ENCODE measurements at places on chromosomes 1 and 21.

DNA sequence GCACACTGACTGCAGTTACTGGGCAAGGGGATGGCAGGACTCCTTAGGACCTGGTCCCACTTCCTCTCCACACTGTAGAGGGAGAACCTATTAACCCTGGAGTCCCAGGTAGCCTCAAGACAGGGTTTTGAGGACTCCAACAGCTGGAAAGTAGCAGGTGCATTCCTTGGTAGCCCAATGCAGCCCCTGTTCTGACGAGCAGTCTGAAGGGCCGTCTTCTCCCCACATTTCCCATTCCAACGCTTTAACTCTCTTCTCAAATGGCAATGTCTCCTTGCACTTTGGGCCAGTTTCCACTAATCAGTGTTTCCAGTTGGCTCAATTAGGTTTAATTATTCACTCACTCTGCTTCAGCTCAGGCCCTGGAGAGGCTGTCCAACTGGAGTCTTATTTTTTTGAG lies 8.8 kb upstream of the INPP5B start:
- no peak for DNase-seq

DNA sequence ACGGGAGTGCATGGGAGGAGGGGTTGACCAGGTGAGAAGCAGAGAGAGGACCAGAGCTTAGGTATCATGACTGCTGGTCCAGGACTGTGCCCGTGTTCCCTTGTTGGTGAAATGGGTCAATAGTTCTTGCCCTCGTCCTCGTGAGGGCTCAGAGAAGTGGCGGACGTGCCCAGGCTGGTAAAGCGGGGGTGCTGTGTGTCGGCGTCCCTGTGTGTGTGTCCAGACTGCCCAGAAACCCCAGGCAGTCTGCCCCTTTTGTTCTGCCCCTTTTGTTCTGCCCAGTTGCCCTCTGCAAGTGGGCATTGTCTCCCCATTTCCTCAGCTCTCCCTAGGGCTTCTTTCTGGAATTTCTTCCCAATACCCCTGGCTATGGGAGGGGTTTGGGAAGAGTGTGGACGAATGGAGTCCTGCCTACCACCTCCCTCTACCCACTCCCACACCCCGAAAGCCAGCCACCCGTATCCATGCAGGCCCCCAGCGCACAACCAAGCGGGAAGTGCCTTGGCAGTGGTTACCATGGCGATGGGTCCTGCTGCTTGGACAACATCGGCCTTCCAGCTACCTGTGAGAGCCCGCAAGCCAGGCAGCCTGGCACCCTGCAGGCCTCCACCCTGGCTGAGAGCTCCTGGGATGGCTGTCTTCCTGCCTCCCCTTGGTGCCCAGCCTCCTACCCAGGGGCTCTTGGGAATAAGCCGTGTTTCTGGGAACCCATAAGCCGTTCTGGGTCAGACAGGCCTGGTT lies 34.7 kb downstream of the ACOT11 start:
- no peak for DNase-seq

DNA sequence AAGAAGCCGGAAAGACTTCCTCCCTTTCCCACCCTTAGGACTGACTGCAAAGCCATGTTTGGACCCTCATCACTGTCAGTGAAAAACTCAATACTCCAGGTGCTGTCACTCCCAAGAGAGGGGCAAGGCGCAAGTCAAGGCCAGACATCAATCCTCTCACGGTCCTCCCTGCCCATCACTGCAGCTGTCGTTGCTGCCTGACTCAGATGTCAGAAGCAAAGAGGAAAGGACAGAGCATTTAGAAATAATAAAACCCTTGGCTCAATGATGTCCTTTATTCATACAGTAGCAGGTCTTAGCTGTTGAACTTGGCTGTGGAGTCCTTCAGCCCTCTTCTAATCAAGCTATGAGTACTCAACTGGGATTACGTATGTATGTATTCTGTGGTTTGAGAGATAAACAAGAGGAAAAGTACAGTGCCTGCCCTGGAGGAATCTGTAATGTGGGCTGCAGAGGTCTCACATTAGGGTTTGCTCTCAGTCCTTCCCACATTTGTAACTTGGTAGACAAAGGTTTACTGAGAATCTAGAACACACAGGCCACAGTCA lies 13.5 kb downstream of the SUSD4 start:
- DNase-seq = no peak

GRCh38 chr1:32400876-32401631 lies 6.8 kb upstream of the BSDC1 start:
- peak; percentile 23 for DNase-seq

DNA sequence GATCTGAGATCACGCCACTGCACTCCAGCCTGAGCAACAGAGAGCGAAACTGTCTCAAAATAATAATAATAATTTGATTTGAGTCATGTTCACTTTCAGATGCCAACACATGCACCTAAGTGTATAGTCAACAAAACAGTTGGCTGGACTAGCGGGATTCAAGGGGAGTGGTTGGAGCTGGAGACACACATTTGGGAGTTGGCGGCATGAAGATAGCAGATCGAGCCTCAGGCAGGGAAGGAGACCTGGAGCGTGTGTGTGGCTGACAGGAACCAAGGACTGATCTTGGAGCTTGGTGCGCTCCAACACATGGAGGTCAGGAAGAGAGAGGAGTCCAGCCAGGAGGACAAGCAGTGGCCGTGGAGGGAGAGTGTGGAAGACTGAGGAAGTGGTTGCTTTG lies 14.6 kb upstream of the PGD start:
- no peak for DNase-seq

- DNase-seq = no peak
Measured at GRCh38 chr1:67434491-67434890, 4.3 kb upstream of the SERBP1 start.

GRCh38 chr21:43361493-43362296 lies 65.2 kb downstream of the SIK1 start:
- DNase-seq = no peak

GRCh38 chr1:152182944-152183361 lies 23.9 kb upstream of the RPTN start:
- no peak for DNase-seq

- DNase-seq = no peak
Measured at GRCh38 chr1:238892612-238893011, 493.8 kb upstream of the CHRM3 start.

DNA sequence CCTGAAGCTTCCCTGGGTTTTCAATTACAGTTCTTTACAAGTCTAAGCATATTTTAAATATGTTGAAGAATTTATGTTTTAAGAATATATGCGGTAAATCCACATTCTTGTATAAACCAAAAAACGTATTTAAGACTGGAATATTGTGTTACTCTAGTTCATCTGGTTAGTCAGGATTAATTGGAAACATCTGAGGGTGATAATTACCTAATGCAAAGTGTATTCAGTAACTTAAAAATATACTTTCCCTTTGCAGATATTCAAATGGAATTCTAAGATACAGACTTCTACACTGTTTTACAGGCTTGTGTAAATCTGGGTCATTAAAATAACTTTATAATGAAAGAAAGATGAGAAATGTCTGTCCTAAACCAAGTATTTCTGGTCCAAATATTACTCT lies 302.0 kb downstream of the VAV3 start:
- no peak for DNase-seq

- DNase-seq = no peak
Measured at GRCh38 chr21:45470773-45471524, 66.0 kb downstream of the COL18A1 start.

GRCh38 chr1:150320667-150320978 lies 710 bp upstream of the PRPF3 start:
- no peak for DNase-seq

DNA sequence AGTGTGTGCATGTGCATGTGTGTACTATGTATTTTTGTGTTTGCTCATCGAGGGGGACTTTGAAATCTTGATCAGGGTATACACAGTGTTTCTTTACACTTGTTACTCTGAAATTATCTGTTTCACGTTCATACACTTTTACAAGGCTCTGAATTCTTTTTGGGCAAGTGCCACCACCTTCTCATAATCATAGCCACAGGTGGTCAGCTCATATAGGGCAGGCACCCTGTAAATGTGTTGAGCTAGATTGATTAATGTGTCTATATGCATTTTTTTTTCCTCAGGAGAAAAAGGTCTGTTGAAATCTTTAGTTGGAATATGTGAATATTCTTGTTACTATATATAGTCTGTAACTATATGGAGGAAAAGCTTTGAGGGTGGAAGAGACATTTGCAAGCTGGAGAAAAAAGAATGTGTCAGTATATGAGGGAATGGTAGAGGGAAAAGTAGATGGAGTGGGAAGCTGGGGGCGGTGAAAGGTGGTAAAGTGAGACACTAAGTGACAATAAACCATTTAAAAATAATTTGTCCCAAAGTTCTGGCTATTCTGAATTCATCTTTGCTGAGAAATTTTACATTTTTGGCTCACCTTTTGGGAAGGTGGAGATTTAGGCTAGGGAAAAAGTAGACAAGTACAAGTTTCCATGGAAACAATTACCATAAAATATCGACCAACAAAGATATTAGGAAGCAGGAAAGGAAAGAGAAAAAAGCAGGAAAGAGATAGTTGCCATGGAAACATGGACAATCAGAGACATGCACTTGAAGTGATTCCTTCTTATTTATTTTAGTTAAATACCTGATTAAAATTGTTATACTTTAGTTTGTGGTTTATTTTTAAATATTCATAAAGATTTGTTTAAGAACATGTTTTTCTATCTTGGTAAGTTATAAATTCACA lies 277.5 kb downstream of the PDE4B start:
- no peak for DNase-seq

DNA sequence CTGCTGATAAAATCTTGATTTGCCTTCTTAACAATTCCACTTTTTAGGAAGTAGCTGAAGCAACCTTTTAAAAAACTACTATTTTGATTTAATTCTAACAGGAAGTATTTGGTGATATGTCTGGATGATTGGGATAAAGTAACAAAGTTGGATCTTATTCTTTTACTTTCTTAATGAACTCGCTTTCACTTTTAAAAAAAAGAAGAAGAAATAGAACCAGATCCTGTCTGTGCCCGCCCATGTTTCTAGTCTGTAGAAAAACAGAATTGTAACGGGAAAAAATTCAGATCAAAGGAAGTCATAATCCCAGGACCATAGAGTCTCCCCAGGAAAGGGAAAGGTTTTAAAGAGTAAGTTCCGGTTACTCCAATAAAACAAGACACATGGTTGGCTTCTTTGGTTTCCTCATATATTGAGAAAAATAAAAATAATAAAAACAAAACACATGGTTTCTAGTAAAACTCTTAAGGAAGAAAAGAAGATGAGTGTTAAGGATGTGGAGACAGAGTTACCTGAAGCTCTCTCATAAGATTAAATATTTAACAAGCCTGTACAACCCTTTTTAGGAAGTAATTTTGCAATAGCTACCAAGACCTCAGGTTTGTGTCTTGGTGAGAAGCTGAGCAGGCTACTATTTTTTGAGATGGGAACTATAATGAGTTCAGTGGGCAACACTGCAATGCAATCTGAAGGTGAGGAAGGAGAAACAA lies 4.9 kb downstream of the CD48 start:
- DNase-seq = no peak

GRCh38 chr1:161114556-161114955 lies 3.3 kb downstream of the PFDN2 start:
- no peak for DNase-seq

DNA sequence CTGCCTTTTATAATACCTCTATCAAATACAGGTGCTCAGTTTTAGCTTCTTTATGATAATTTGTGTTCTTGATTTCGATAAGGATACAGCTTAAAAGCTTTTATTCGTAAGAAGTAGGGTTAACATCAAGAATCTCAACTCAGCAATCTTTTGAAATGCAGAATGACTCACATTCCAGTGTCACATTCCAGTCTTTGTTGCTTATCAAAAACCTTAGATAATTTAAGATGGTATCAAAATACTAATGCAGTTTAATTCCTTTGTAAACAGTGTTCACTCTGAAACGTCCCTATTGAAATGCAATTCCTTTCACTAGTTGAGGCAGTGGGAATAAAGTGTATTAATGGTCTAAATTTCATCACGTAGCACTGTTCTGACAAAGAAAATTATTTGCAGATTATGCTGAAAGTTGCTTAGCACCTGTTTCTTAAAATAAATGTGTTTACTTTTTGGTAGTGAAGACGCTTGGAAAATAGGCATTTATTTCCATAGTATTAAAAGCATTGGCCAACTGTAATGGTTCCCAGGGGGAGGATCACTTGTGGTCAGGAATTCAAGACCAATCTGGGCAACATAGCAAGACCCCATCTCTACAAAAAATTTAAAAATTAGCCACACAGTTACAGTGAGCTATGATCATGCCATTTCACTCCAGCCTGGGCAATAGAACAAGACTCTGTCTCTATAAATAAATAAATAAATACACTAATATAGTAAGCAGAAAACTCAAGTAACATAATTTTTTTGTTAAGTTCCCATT lies 10.1 kb upstream of the CNN3 start:
- no peak for DNase-seq

GRCh38 chr1:233389893-233390292 lies 62.4 kb downstream of the MAP3K21 start:
- no peak for DNase-seq

DNA sequence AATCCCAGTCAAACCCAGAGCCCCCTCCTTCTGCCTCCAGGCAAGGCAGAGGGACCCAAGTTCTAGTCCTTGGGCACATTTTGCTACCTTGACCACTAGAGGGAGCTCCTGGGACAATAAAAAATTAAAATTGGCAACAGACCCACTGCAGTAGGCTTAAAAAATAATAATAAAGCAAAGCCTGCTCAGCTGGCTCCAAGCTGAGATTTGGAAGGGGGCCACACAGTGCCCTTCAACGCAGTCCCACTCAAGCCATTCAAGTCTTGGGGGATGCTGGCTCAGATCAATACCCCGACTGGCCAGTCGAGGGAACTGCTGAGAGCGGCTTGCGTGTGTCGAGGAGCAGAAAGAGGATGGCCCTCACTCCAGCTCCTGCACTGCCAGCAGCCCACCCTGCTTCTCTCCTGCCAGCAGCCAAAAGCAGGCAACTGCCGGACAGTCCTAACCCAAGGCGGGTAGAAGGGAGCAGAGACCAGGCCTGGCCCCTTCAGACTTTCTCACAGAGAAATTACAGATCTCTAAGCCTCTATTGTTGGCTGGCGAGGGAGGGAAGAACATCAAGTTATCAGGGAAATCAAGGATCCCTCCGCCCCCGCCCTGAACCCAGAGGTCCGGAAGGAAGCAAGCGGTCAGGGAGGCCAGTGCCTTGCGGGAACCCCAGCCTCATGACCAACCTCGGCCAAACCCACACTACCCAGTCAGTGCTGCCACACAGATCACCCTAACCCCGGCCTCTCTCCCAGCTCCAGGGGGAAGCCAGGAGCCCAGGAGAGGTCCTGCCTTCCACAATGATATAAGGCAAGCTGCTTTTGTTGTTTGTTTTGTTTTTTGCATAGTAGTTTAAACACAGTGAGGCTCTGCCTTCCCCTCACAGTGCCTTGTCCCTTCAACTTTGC lies 4.9 kb upstream of the ALDH4A1 start:
- DNase-seq = peak; percentile 44

- no peak for DNase-seq
Measured at GRCh38 chr1:45913183-45913683, 109.8 kb downstream of the MAST2 start.

DNA sequence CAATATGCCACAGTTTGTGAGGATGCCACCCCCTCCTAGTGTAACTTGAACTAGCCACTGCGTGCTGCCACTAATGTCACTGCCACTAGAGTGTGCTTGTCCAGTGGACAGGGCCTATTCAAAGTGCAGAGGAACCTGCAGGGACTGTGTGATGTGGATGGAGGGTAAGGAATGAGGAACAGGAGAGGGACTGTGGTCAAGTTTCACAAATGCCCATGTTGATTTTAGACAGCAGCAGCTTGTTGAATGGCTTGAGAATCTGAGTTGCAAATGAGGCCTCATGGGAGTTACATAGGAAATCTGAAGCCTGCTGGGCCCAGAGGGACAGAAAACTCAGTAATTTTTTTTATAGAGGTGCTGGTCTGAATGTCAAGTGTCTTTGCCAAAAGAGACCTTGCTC lies 112.3 kb downstream of the HHAT start:
- DNase-seq = no peak

GRCh38 chr1:89546934-89547562 lies 22.4 kb downstream of the LRRC8B start:
- no peak for DNase-seq

- no peak for DNase-seq
Measured at GRCh38 chr1:5945445-5945844, 46.8 kb downstream of the NPHP4 start.
